ENCODE measurements at places on chromosomes 3 and 15.

GRCh38 chr3:49460188-49460890 is 9.7 kb upstream of the DAG1 start:
- no peaks in the 10 kb centered on the region for H3K27me3 ChIP-seq
- no peak overlapping the region for H3K27ac ChIP-seq
- no peaks in the 10 kb centered on the region for H3K36me3 ChIP-seq
- no peak for DNase-seq
- no peak overlapping the region for H3K4me3 ChIP-seq
- no peaks in the 10 kb centered on the region for H3K4me1 ChIP-seq

GRCh38 chr15:70424937-70425411 is 327.3 kb upstream of the TLE3 start:
- peaks cover 26% of the 10 kb centered on the region for H3K27me3 ChIP-seq
- H3K36me3 ChIP-seq: peaks cover 2% of the 10 kb centered on the region
- peak overlapping the region; percentile 26 for H3K27ac ChIP-seq
- H3K4me1 ChIP-seq: peaks cover 17% of the 10 kb centered on the region
- H3K4me3 ChIP-seq: no peak overlapping the region

- H3K27me3 ChIP-seq: no peaks in the 10 kb centered on the region
- H3K4me1 ChIP-seq: peaks cover 19% of the 10 kb centered on the region
- peak overlapping the region; percentile 61 for H3K27ac ChIP-seq
- DNase-seq: peak; percentile 18
- peak overlapping the region; percentile 82 for H3K4me3 ChIP-seq
- H3K36me3 ChIP-seq: peaks cover 12% of the 10 kb centered on the region
These were observed 48.1 kb downstream of the SETMAR start for GRCh38 chr3:4351164-4351855.

DNA sequence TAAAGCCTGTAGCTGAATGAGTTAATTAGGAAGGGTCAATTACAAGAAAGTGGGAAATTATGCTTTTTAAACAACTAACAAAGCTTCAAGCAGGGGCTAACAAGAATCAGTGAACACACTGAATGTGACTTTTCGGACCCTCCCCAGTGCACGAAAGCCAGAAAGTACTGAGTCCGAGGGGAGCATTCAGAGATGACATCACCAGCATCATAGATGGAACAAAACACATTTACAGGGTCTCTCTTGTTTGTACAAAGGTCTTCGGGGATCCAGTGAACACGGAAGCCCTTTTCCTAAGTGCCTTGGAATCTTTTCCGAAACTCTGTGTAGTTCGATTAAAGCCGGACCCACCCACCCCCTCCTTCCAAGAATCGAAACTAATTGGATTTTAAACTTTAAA is 829 bp downstream of the DCP1A start:
- peak overlapping the region; percentile 99 for H3K4me3 ChIP-seq
- H3K36me3 ChIP-seq: peaks cover 25% of the 10 kb centered on the region
- no peaks in the 10 kb centered on the region for H3K27me3 ChIP-seq
- H3K4me1 ChIP-seq: peaks cover 41% of the 10 kb centered on the region
- DNase-seq: no peak
- peak overlapping the region; percentile 99 for H3K27ac ChIP-seq

- no peaks in the 10 kb centered on the region for H3K27me3 ChIP-seq
- H3K4me1 ChIP-seq: no peaks in the 10 kb centered on the region
- peaks cover 7% of the 10 kb centered on the region for H3K36me3 ChIP-seq
- DNase-seq: no peak
These were observed 5.1 kb upstream of the MTHFS start for GRCh38 chr15:79901958-79902357.

GRCh38 chr3:150106740-150107428 is 136.2 kb upstream of the PFN2 start:
- no peak for DNase-seq
- H3K27me3 ChIP-seq: peaks cover 15% of the 10 kb centered on the region
- no peaks in the 10 kb centered on the region for H3K4me1 ChIP-seq

DNA sequence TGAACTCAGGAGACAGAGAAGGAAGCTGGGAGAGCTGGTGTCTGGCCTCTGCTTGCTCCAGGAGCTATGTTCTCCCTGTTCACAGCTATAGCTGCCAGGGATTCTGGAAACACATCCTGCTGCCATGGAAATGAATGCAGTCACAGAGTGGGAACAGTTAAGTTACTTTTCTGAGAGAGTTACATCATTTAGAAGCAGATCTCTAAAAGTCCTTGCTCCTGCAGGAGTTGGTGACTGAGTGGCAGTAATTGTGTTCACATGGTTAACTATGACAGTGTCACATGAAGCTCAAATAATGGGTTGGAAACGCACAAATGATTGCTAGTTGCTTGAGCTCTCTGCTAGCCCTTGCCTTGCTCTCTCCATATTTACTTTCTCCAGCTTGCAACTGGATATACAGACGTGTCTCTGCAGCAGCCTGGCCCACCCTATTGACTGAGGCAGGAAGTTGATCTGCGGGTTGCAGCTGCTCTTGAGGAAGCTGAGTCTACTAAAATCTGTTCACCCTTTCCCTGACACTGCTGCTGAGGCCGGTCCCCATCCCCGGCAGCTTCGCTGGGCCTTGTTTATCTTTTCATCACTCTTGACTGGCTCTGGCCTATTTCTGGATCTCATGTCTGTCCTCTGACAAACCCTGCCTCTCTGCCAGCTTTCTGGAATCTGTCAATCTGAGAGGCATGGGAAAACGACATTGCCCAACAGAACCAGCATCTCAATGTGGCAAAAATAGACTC is 16.7 kb upstream of the ISLR start:
- no peaks in the 10 kb centered on the region for H3K4me1 ChIP-seq
- no peak for DNase-seq
- no peak overlapping the region for H3K4me3 ChIP-seq
- H3K27me3 ChIP-seq: peaks cover 62% of the 10 kb centered on the region
- no peak overlapping the region for H3K27ac ChIP-seq

- H3K4me3 ChIP-seq: no peak overlapping the region
- peaks cover 18% of the 10 kb centered on the region for H3K27me3 ChIP-seq
These were observed 21.4 kb upstream of the PPARG start for GRCh38 chr3:12267376-12268030.

- peaks cover 87% of the 10 kb centered on the region for H3K27me3 ChIP-seq
- DNase-seq: no peak
- no peak overlapping the region for H3K27ac ChIP-seq
- H3K36me3 ChIP-seq: no peaks in the 10 kb centered on the region
- no peaks in the 10 kb centered on the region for H3K4me1 ChIP-seq
These were observed 33.1 kb upstream of the POLG start for GRCh38 chr15:89367485-89368451.

- H3K4me1 ChIP-seq: peaks cover 53% of the 10 kb centered on the region
- H3K36me3 ChIP-seq: peaks cover 10% of the 10 kb centered on the region
- H3K27me3 ChIP-seq: no peaks in the 10 kb centered on the region
- no peak for DNase-seq
- H3K4me3 ChIP-seq: peak overlapping the region; percentile 48
These were observed 3.2 kb downstream of the UBE3A start for GRCh38 chr15:25435474-25436243.

DNA sequence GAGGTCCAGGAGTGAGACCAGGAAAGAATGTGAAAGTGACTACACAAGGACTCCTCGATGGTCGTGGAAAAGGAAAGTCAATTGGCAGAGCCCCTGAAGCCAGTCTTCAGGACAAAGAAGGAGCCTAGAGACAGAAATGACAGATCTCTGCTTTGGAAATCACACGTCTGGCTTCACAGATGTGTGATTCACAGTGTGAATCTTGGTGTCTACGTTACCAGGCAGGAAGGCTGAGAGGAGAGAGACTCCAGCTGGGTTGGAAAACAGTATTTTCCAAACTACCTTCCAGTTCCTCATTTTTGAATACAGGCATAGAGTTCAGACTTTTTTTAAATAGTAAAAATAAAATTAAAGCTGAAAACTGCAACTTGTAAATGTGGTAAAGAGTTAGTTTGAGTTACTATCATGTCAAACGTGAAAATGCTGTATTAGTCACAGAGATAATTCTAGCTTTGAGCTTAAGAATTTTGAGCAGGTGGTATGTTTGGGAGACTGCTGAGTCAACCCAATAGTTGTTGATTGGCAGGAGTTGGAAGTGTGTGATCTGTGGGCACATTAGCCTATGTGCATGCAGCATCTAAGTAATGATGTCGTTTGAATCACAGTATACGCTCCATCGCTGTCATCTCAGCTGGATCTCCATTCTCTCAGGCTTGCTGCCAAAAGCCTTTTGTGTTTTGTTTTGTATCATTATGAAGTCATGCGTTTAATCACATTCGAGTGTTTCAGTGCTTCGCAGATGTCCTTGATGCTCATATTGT is 6.0 kb downstream of the CCR2 start:
- H3K4me3 ChIP-seq: peak overlapping the region; percentile 31
- H3K27me3 ChIP-seq: no peaks in the 10 kb centered on the region
- peak overlapping the region; percentile 90 for H3K27ac ChIP-seq
- H3K36me3 ChIP-seq: peaks cover 10% of the 10 kb centered on the region
- peaks cover 66% of the 10 kb centered on the region for H3K4me1 ChIP-seq

DNA sequence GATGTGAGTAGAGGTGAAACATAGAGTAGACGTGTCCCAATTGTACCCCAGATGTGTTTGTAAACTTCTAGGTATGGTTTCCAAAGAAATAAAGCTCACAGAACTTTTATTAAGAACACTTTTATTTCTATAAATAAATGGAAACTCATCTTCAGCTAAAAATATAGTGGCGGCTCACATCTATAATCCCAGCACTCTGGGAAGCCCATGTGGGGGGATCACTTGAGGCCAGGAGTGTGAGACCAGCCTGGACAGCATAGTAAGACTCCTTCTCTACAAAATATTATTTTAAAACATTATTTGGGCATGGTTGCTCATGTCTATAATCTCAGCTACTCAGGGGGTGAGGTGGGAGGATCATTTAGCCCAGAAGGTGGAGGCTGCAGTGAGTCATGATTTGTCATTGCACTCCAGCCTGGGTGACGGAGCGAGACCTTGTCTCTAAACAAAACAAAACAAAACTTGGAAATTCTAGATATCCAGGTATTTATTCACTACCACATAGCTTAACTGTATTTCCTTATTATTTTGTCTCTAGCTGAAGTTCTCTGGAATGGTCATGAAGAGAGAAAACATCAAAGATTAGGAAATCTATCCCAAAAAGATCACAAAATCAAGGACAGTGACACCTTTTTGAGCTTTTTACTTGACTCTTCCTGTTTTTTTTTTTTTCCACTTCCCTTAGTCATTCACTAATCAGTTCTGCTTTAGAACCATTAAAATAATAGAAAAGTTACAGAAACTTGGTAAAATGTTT is 258.1 kb downstream of the TIGIT start:
- peaks cover under 1% of the 10 kb centered on the region for H3K4me1 ChIP-seq
- no peak overlapping the region for H3K27ac ChIP-seq
- H3K36me3 ChIP-seq: peaks cover 7% of the 10 kb centered on the region
- H3K27me3 ChIP-seq: no peaks in the 10 kb centered on the region

DNA sequence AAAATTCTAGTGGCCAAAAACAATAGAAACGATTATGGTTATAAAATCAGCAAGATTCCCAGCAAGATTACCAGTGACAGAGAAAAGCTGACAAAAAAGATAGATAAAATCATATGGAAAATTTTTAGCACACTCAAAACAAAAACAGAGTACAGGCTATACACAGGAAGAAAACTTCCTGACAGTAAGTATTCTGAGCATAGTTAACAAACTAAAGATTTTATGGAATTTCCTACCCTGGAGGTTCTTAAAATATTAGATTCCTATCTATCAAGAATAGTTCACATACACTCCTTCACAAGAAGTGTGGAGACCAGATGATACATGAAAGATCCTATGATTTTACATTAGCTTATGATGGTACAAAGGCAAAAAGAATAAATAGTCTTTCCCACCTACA is 50.8 kb downstream of the ZNF148 start:
- H3K4me3 ChIP-seq: no peak overlapping the region
- no peaks in the 10 kb centered on the region for H3K4me1 ChIP-seq
- H3K27ac ChIP-seq: no peak overlapping the region
- H3K27me3 ChIP-seq: no peaks in the 10 kb centered on the region
- no peak for DNase-seq
- peaks cover 18% of the 10 kb centered on the region for H3K36me3 ChIP-seq

- no peak overlapping the region for H3K27ac ChIP-seq
- H3K36me3 ChIP-seq: no peaks in the 10 kb centered on the region
- DNase-seq: no peak
- H3K4me3 ChIP-seq: no peak overlapping the region
- no peaks in the 10 kb centered on the region for H3K27me3 ChIP-seq
These were observed 99.0 kb downstream of the MITF start for GRCh38 chr3:69838217-69838616.

DNA sequence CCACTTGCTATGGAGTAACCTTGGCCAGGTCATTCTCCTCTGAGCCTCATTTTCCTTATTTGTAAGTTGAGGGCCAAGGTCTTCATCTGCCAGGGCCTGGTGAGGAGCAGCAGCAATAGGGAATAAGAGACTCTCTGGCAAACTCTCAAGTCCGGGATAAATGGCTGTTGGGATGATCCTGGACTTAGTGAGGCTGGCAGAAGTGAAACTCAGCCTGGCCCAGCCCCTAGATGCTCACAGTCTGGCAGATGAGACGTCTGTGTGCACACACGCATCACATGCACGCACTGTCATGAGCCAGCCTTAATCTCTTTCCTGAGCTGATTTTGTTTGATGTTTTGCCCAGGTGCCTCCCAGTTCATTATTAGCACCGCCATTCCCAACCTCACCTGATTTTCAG is 26.8 kb downstream of the SLC6A6 start:
- H3K27me3 ChIP-seq: no peaks in the 10 kb centered on the region
- H3K4me3 ChIP-seq: peak overlapping the region; percentile 6
- H3K4me1 ChIP-seq: peaks cover 98% of the 10 kb centered on the region
- peak overlapping the region; percentile 100 for H3K27ac ChIP-seq
- peaks cover 23% of the 10 kb centered on the region for H3K36me3 ChIP-seq
- no peak for DNase-seq

- no peak overlapping the region for H3K27ac ChIP-seq
- H3K4me3 ChIP-seq: no peak overlapping the region
- no peaks in the 10 kb centered on the region for H3K4me1 ChIP-seq
- no peaks in the 10 kb centered on the region for H3K27me3 ChIP-seq
These were observed 920.6 kb upstream of the CFAP20DC start for GRCh38 chr3:59970376-59970775.

GRCh38 chr3:6448011-6448410 is 412.9 kb upstream of the GRM7 start:
- no peaks in the 10 kb centered on the region for H3K4me1 ChIP-seq
- no peak for DNase-seq
- H3K36me3 ChIP-seq: no peaks in the 10 kb centered on the region
- no peak overlapping the region for H3K27ac ChIP-seq
- H3K27me3 ChIP-seq: no peaks in the 10 kb centered on the region
- no peak overlapping the region for H3K4me3 ChIP-seq

DNA sequence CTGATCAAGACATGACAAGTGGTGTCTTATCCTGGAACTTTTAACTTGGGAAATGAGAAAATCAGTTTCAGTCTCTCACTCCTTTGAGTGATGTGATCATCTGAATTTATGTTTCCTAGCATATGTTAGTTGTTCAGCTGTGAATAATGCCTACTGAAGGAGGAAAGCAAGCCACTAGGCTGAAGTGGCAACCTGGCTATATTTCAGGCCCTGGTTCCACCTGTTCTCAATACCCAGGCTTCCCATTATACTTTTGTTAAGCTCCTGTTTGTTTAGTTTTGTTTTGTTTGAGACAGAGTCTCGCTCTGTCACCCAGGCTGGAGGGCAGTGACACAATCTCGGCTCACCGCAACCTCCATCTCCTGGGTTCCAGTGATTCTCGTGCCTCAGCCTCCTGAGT is 243.8 kb downstream of the ALCAM start:
- no peaks in the 10 kb centered on the region for H3K36me3 ChIP-seq
- DNase-seq: no peak
- no peaks in the 10 kb centered on the region for H3K27me3 ChIP-seq
- no peak overlapping the region for H3K4me3 ChIP-seq
- no peaks in the 10 kb centered on the region for H3K4me1 ChIP-seq
- no peak overlapping the region for H3K27ac ChIP-seq
